ENCODE measurements at places on chromosomes 11 and 22.

- DNase-seq, result no peak
Observed at GRCh38 chr11:69651834-69652620, 11.1 kb downstream of the CCND1 start.

- DNase-seq, result no peak
Observed at GRCh38 chr11:29634744-29635143, 382.1 kb downstream of the KCNA4 start.

GRCh38 chr11:112219476-112220232 lies 6.6 kb upstream of the PTS start:
- peak; percentile 49 for DNase-seq

GRCh38 chr11:28323621-28324020 lies 215.4 kb downstream of the METTL15 start:
- DNase-seq, result no peak

DNA sequence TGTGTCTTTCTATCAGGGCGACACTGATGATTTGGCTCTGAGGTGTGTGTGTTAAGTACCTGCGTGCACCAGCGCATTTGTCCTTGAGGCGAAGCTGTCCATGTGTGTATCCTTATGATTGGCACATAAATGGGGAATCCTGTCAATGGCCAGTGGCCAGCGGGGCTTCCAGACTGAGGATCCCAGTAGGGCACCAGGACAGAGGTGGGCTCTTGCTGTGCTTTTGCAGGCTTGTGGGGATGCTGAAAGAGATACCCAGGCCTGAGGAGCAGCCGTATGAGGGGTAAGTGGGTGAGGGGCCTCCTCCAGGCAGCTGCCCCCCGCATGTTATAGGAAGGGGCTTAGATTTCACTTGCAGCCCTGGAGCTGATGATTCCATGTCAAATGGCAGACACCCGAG lies 156.8 kb downstream of the ST3GAL4 start:
- DNase-seq, result no peak

DNA sequence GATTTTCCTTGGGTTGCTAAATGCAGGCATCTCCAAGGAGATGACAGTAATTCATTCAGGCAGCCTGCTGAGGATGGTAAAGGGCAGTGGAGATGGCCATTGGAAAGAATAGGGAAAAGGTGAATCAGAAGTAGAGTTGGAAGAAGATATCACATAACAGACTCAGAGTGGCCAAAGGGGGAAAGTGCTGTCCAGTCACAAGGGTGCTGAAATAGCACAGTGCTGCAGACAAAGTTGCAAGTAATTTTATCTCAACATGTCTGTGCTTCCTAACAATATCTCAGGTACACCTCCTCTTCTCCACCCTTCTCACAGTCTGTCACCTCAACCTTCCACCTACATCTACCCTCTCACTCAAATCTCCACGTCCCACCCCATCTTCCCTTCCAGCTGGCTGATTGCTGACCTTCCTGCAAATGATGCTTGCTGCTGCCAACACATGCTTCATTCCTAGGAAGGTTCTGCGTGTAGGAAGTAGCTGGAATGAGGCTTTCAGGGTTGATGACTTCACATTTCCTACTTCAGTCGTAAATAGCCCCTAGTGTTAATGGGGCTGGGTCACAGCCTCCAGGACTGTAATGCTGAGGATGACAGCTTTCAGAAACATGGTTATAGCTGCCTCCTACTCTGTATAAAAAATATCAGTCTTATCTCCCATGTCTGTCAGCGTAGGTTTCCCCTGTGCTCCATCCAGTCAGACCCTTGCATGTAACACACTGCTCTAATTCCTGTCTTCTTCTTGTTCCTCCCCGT lies 123.9 kb downstream of the CTNND1 start:
- DNase-seq, result no peak

GRCh38 chr22:38051900-38052862 lies 5.0 kb upstream of the PICK1 start:
- DNase-seq, result peak; percentile 68

DNA sequence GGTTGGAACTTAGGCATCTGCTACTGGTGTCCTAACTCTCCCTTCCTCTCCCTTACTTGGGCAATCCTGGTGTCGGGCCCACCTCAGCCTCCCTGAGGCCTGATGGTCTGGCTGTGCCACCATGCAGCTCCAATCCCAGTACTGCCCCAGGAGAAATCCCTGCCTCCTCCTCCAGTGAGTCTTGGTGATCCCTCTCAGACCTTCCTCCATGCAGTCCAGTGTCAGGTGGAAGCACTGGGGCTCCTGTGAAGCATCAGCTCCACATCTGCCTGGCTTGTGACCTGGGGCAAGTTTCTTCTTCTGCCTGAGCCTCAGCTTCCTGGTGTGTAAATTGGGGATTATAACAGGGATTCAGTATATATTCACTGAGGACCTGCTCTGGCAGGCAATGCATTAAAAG lies 1.8 kb upstream of the PELI3 start:
- no peak for DNase-seq

DNA sequence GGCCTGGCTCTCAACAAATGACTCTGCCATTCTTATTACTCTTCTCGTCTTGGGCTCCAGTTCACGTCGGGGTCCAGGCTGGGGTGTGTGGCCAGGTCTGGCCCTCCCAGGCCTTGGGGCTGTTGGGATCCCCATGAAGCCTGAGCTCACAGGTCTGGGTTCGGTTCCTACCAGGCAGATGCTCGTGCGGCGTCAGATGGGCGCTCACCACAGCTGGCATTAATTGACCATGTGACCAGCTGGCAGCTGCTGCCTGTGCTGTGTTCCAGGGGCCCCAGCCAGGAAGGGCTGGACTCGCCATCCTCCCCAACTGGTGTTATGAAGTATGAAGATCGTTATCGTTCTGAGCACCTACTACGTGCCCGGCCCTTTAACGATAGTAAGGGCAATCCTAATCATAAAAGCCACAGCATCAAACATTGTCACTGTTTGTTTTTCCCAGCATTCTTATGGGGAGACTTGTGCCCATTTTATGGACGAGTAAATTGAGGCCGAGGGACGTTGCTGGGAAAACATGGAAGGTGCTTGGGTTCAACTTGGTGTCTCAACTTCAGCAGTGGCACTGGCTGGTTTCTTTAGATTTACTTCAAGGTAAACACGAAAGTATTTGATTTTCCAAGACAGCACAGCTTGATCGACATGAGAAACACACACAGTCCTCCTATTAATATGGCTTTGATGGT lies 26.8 kb upstream of the CACNG2 start:
- DNase-seq, result no peak

GRCh38 chr22:48098243-48098920 lies 1335.9 kb downstream of the TBC1D22A start:
- DNase-seq, result no peak

DNA sequence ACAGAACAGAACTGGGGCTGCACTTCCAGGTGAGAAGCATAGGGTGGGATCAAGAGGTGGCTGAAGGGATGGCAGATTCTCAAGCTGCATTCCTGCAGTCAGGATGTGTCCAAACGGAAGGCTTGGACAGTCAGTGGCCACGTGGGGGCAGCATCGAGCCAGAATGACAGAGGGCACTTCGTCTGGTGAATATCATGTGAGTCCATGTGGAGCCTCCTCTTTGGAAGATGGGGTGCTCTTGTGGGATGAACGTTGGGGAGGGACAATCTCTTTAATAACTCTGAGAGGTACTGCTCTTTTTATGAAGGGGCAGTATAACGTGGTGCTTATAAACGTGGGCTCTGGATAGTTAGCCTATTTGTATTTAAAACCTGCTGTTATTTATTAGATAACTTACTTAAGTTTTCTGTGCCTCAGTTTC lies 154.9 kb upstream of the NAV2 start:
- peak; percentile 44 for DNase-seq

- DNase-seq, result no peak
Observed at GRCh38 chr11:116043857-116044256, 539.6 kb upstream of the CADM1 start.

DNA sequence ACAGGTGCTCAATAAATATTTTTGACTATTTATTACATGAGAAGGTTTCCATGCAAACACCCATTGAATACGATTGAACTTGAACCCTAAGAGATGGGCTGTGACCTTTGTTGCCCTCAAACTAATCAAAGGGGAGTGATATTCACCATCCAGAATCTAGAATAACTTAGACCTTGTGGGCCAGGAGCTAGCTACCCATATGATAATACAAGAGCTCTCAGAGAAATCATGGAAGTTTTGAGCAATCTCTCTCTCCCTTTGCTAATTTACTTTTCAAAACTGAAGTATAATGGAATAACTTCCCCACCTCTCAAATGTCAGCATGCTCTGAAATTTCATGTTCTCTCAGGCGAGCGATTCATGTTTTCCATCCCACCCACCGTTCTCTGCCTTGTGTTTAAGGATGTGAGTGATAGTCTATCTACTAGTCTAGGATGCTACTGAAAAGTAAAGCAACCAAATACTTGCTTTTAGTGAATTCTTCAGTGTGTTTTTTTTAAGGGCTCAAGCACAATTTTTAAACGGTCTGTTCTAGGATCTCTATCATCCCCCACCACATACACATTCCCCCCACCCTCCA lies 33.3 kb downstream of the BARX2 start:
- no peak for DNase-seq

GRCh38 chr11:76770642-76771445 lies 12.3 kb upstream of the TSKU start:
- DNase-seq, result no peak

GRCh38 chr11:23112987-23113886 lies 253.0 kb upstream of the CCDC179 start:
- peak; percentile 55 for DNase-seq

DNA sequence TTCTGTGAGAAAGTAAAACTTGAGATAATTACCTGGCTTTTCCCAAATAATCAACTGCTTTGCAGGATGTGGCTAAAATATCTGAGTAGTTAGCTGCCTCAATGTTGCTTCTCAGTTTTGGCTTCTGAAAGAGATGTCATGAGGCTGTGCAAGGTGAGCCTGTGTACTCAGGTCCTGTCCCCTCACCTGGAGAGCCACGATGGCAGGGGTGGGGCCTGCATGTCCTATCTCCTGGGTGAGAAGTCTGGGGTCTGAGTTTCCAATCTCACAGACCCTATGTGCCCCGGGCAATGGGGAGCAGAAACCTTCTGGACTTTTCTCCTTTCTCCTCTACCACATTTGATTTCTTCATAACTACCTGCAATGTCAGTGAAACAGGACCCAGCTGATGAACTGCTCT lies 338.6 kb upstream of the B3GAT1 start:
- no peak for DNase-seq

DNA sequence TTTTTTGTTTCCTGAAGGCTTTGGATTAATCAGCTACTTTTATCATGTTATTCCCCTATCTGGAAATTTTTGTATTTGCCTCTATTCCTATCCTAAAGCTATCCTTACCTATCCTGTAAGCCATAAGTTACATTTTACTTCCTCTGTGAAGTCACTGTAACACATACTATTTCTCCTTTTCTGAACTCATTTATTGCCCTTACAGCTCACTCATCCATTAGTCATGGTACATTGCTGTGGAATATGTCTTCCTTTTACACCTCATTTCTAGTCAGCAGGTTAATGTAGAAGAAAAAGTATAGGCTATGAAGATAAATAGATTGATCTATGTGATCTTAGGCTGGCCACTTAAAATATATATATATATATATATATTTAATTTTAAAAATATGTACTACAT lies 28.0 kb downstream of the SWAP70 start:
- no peak for DNase-seq

DNA sequence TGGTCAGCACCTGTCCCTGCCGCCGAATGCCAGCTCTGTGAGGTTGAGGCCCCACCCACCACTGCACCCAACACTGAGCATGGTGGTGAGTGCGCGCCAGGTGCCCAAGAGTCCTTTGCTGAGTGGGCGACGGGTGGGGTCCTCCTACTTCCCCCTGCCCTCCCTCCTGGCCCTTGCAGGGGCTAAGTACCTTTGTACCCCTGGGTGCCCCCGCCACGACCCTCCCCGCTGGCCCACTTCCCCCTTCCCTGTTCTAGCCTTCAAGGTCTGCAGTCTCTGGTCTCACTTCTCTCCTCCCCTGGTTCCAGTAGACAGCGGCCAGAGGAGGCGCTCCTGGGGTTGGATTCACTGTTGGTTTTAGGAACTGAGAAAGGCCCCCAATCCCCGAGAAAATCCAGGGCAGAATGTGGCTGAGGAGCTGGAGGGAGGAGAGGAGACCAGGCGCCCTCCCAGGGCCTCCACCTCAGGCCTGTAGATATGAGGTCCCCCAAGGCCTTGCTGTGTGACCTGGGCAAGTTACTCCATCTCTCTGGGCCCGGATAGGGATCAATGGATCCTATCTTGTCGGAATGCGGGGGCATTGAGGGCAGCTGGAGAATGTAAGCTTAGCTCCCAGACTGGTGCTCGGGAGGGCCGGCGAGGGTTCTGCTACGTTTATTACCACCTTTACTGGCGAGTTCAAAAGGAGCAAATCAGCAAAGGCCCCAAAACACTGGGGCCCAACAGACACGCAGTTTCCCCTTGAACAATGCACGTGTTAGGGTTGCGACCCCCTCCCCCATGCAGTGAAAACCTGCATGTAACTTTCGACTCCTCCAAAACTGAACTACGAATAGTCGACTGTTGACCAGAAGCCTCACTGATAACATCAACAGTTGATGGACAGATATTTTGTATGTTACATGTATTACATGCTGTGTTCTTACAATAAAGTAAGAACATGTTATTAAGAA lies 31.9 kb upstream of the SMIM38 start:
- DNase-seq, result no peak

DNA sequence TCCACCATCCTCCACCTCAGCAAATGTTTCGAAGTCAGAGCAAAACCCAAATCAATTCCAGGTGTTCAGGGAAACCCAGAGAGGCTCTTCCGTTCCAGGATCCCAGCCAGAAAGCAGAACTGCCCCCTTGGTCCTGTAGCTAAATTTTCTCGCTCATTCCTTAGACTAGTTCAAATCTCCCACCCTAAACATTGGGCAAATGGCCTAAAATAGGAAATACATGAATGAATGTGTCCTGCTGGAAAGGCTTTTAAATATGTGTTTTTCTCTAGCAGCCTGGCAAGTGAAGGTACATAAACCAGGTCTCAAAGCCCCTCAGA lies 89.6 kb downstream of the ETS1 start:
- no peak for DNase-seq

GRCh38 chr11:2589538-2589934 lies 110.3 kb downstream of the KCNQ1OT1 start:
- no peak for DNase-seq

- no peak for DNase-seq
Observed at GRCh38 chr22:41540006-41540315, 4.3 kb downstream of the POLR3H start.

DNA sequence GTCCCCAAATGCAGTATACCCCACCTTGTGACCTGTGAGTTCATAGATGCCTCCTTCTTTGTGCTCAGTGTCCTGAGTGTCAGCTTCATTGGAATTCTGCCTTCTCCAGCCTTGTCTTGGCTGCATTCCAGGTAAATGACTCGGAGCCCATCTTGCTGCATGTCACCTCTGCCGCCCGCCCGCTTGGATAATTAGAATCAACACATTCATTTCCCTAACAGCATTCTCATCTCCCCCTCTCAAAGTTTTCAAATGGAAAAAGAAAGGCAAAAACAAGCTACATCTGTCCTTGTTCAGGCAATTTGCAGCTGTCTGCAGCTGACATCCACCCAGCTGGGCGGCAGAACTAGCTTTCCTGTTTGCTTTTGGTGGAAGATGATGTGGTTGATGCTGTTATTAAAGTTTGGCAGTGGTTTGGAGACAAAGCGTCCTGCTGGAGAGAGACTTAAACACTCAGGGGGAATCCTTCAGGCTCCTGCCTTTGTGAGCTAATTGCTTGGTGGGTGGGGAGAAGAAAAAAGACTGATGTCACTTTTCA lies 198.8 kb upstream of the SEZ6L start:
- peak; percentile 74 for DNase-seq

GRCh38 chr22:32776397-32776796 lies 25.1 kb upstream of the TIMP3 start:
- no peak for DNase-seq

GRCh38 chr22:41308544-41308947 lies 7.2 kb downstream of the ZC3H7B start:
- no peak for DNase-seq

- DNase-seq, result no peak
Observed at GRCh38 chr11:96134602-96135001, 208.4 kb downstream of the MAML2 start.
